AG04449 (cell line): ENCODE measurements at places on chromosomes 3 and 15.
A peak's percentile ranks its signal among the peaks of the same experiment; 100 is the strongest.

DNA sequence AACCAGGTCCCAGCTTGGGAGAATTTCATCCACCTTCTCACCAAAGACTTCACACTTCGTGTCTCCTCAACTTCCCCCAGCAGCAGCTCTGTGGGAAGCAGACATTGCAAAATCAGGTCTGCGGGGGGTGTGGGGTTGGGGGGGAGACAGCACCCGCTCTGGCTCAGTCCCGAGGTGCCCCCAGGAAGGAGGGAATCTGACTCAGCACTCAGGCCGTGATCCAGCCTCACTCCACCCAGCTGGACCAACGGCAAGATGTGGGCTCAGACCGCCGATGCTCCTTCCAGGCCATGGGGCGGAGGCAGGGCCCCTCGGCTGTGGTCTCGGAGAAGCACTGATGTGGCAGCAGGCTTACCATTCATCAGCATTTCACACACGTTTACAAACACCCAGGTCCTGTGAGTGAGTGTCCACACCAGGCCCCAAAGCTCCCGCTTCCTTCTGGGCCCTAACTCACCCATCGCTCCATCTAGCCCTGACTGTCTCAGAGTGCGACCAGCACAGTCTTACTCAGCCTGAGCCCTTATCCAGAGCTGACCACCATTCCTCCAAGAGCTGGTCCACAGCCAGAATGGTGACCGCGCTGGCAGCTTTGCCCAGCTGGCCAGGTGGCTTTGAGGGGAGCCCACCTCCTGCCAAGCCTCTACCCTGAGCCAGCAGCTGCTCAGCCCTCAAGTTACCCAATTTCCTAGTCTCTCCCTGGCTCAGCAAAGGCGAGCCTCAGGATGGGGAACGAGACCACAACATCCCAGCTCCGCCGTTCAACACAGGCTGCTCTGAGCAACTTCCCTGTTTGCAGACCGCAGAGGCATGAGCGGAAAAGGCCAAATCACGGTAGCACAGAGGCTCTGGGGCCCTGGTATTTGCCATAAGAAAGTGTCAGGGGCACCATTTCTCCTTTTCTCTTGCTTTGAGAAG is 3.3 kb downstream of the STAB1 start:
- DNase-seq, result no peak

GRCh38 chr3:52333869-52334557 is 17.9 kb downstream of the DNAH1 start:
- DNase-seq, result no peak

DNA sequence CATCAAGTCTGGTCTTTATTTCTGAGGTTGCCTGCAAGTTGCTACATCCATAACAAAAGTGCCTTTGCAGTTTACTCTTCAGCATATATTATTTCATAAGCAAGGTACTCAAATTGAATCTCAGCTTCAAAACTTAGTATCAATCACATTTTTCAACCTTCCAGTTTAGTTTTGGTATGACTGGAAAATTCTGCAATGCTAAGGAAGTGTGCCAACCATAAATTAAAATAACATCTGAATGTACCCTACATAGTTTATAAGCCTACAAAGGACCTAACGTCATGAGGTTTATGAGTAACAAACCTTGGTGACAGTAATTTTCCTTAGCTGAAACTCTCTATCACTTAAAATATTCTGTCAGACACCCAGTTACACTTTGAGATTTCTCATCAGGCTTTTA is 62.8 kb downstream of the THBS1 start:
- DNase-seq, result no peak

GRCh38 chr3:116037954-116038911 is 407.1 kb downstream of the LSAMP start:
- no peak for DNase-seq

DNA sequence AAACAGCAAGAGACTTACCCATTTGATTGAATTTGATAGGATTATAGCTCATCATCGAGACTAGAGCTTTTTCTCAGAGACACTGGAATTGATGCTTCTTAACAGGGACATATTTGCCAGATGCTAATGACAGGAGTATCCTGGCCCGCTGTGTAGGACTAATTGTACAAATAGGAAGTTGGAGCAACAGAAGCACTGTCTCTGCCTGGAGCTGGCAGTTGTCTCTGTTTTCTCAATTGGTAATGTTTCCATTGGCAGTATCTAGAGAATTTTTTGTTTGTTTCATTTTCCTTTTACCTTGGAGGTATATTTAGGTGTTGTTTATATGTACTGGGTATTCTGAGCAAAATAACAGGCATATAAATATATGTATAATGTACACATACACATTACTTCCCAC is 8.9 kb upstream of the PCOLCE2 start:
- DNase-seq, result no peak

GRCh38 chr3:19972054-19972453 is 25.2 kb downstream of the RAB5A start:
- no peak for DNase-seq

GRCh38 chr3:185931777-185932612 is 5.8 kb downstream of the TRA2B start:
- DNase-seq, result no peak

- no peak for DNase-seq
These were observed 23.6 kb upstream of the ALPK3 start for GRCh38 chr15:84793431-84794161.

DNA sequence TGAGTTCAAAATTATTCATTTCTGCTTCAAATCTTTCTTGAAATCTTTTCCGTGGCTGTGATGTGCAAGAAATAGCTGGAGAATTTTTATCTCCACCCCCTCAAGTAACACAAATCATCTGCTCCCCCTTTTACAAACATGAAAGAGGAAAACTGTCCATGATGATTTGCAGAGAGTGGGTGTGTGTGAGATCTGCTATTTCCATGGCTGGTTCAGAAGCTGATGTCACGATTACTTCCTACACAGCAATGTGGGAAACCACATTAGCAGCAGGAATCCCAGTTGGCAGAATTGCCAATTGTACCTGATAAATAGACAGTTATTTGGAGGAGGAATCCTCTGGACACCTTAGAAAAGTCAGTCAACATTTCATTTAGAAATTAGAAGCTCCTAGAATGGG is 75.2 kb upstream of the GRM7 start:
- no peak for DNase-seq

- DNase-seq, result no peak
These were observed 222.4 kb downstream of the CACNA2D3 start for GRCh38 chr3:54344601-54345231.

GRCh38 chr3:158431829-158432228 is 139.2 kb upstream of the MLF1 start:
- no peak for DNase-seq

GRCh38 chr3:11060500-11061251 is 68.1 kb downstream of the SLC6A1 start:
- no peak for DNase-seq

GRCh38 chr3:102378216-102378615 is 56.6 kb upstream of the ZPLD1 start:
- DNase-seq, result no peak

GRCh38 chr3:20984594-20985205 is 766.3 kb downstream of the ZNF385D start:
- DNase-seq, result no peak

DNA sequence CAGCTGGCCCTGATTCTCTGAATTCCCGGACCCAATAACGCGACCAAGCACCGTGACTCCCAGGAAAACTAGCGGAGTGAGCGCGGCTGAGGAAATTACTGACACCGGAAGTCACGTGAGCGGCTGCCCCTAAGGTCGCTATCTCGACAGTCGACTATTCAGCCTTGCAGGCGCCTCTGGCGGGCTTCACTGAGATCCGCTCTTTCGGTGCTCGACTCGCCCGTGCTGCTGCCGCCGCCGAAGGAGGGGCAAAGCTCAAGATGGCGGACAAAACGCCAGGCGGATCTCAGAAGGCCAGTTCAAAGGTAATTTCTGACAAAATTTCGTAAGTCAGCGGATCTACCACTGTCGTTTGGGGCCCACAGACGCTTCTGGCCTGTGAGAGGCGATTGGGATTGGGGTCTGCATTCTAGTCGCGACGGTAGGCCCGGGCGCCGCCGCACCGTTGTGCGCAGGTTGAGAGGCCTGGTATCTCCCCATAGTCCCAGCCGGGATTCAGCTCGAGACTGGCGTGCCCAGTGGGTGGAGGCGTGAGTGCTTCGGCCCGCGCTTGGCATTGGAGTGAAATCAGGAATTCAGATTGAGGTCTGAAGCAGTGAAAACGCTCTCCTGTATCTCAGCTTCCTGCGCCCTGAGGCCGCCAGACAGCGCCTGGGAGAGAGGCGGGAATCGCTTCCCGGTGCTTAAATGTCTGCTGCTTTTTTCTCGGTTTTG is at the start of gene U2SURP:
Gene U2SURP (plus strand): TSS at position 202 of the 714 bp plus-strand sequence. CDS start 59 bp downstream, at position 261.
- DNase-seq, result peak; percentile 93

GRCh38 chr3:151107701-151108100 is 22.2 kb downstream of the MED12L start:
- DNase-seq, result no peak

- DNase-seq, result no peak
These were observed 510 bp upstream of the GOLGB1 start for GRCh38 chr3:121750087-121750415.

- no peak for DNase-seq
These were observed 46.6 kb downstream of the HHLA2 start for GRCh38 chr3:108342837-108343486.

- DNase-seq, result no peak
These were observed 2.9 kb downstream of the SCN5A start for GRCh38 chr3:38646630-38647029.

GRCh38 chr3:127730666-127731295 is 58.0 kb downstream of the ABTB1 start:
- no peak for DNase-seq

- DNase-seq, result no peak
These were observed 71.9 kb upstream of the SLC6A11 start for GRCh38 chr3:10744098-10744465.

DNA sequence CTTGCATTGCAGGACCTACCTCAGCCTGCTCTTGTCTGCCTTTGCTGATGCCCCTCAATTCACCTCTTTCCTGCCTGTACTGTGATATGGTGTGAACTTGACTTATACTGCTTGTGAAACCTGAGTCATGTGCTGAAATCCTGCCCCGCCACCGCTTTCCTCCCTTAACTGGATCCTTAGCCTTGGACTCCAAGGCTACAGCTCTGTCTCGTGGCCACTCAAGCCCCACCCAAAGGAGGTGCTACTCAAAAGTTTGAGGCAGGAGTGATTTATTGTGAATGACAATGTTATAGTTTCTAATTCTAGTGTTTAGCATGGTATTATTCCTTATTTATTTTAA is 56.1 kb downstream of the MYZAP start:
- DNase-seq, result no peak

DNA sequence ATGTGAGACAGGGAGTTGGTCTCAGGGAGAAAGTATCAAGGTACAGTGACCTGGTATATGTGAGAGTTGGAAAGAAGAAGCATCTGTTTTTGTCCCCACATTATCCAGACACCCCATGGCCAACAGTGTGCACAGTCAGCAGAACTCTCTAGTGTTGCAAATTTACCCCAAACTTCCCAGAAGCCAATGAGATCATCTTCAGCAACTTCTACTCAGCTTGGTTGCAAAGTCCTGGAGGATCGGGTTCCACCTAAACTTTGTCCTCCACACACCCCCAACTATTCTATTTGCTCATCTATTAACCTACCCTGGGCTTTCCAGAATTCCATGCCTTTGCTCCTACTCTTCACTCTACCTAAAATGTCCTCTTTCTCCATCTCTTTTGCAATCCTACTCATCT is 15.7 kb downstream of the RBSN start:
- DNase-seq, result no peak

GRCh38 chr3:47741925-47742324 is 39.8 kb downstream of the SMARCC1 start:
- DNase-seq, result no peak

DNA sequence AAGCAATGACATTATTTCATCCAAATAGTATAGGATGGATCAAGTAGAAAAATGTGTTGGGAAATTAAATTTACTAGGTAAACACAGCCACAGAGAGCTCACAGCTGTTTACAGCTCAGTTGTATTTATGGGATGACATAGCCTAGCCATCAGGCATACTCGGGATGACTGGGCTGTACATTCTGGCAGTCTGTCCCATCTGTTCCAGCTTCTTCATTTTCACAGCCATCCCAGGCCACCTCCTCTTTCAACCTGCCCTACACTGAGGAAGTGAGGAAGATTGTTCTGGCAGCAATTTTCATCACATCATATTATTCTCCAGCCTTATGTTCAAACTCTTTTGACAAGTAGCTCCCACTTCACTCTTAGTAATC is 98.4 kb upstream of the PFN2 start:
- no peak for DNase-seq

- no peak for DNase-seq
These were observed 186.7 kb downstream of the NLGN1 start for GRCh38 chr3:173584093-173584837.

- no peak for DNase-seq
These were observed 18.5 kb downstream of the MINAR1 start for GRCh38 chr15:79450648-79451047.

DNA sequence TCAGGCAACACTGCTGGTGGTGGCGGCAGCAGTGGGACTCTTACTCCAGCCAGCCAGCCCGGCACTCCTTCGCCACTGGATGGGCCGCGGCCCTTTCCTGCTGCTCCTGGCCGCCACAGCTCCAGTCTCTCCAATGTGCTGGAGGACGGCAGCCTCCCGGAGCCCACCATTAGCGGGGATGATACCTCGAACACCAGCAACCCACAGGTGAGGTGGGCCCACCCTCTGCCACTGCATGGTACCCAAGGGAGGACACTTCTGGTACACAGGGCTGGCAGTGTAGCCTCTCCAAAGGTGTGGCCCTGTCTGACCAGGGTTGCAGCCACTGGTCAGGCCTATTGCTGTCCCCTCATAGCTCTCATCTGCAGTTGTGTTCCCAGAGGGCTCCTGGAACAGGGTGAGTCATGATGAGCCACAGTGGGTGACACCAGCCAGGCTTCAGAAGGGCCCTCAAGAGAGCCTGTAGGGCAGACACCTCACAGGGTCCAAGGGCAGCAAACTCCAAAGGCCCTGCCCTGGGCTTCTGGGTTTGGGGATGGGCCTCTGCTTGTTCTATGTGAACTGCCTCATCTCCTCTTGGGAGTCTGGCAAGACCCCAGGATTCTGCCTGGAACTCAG is 20.8 kb downstream of the NBEAL2 start:
- no peak for DNase-seq

DNA sequence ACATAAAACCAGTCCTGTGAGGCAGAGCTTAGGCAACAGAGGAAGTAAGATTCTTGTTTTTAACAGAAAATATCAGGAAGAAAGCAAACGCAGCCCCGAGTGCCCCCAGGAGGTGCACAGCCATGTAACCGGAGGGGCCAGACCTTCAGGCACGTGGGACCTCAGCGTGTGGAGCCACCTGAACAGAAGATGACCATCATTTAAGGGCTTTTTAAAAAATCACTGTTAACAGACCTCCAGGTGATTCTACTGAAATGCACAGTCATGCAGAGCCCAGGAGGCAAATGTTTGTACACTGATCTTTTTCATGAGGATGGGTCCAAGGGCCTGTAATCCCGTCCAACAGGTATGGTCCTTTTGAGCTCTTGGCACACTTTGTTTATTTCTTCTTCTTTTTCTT is 38.8 kb downstream of the SPG21 start:
- no peak for DNase-seq

GRCh38 chr3:112405845-112406244 is 72.9 kb downstream of the CD200 start:
- no peak for DNase-seq

GRCh38 chr3:21259896-21260295 is 491.1 kb downstream of the ZNF385D start:
- no peak for DNase-seq

GRCh38 chr3:33238923-33239322 is 20.3 kb upstream of the SUSD5 start:
- no peak for DNase-seq
